ENCODE measurements at places on chromosomes 6 and 20. TPM values are rescaled to one million over a fixed set of nuclear protein-coding genes. Genes with fewer than 3 reads are reported as not detected.
A peak's percentile ranks its signal among the peaks of the same experiment; 100 is the strongest.

- DNase-seq = no peak
These were observed 26.4 kb downstream of the SEC23B start for GRCh38 chr20:18533978-18534644.

DNA sequence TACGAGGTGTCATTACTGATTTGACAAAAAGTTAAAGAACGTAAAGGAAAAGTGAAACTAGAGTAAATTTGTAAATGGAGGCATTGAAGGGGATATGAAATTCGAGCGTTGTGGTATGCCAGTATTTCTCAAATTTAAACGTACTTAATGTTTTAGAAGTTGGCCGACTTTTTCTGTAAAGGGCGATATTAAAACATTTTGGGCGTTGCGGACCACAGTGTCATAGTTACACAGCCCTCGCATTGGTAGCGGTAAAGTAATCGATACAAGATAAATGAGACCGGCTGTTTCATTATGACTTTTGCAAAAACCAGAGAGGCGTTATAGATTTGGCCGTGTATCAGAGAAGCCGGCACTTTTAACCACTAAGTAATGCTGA lies 39.6 kb downstream of the OR2B2 start:
- no peak for DNase-seq

GRCh38 chr6:3789896-3790558 lies 38.5 kb upstream of the PXDC1 start:
- no peak for DNase-seq

- no peak for DNase-seq
These were observed 26.3 kb downstream of the SUN5 start for GRCh38 chr20:32978009-32978335.

Gene PNLDC1
- polyA plus RNA-seq = 0.14 TPM

DNA sequence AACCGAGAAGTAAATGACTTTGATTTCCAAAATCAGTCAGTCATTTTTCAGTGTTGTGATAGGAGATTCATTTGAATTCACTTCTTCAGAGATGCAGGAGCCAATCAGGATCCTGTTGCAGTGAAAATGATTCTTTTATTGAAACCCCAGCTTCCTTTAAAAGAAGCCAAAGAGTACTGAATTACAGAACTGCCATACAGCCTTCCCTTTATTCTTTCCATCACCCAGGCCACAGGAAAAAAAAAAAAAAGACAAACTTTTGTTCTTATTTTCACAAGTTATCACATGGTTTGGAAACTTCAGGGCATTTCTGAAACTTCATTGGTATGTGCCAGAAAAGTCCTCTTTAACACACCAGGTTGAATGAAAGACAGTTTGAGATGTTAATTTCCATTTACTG lies 1.8 kb upstream of the CARMIL1 start:
- no peak for DNase-seq

DNA sequence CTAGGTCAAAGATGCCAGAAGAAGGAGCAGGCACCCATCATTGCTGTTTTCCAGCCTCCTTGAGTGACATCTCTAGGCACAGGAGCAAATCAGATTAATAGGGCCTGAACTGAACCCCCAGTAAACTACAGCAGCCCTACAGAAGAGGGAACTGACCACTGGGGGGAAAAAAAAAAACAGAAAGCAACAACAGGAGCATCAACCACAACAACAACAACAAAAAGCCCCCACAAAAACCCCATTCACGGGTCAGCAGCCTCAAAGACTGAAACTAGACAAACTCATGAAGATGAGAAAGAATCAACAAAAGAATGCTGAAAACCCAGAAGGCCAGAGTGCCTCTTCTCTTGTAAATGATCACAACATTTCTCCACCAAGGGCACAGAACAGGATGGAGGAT lies 537.4 kb upstream of the BTBD3 start:
- DNase-seq = no peak

Gene ZSWIM3
- polyA plus RNA-seq = 2.0 TPM

Gene REM1
- polyA plus RNA-seq = not detected

DNA sequence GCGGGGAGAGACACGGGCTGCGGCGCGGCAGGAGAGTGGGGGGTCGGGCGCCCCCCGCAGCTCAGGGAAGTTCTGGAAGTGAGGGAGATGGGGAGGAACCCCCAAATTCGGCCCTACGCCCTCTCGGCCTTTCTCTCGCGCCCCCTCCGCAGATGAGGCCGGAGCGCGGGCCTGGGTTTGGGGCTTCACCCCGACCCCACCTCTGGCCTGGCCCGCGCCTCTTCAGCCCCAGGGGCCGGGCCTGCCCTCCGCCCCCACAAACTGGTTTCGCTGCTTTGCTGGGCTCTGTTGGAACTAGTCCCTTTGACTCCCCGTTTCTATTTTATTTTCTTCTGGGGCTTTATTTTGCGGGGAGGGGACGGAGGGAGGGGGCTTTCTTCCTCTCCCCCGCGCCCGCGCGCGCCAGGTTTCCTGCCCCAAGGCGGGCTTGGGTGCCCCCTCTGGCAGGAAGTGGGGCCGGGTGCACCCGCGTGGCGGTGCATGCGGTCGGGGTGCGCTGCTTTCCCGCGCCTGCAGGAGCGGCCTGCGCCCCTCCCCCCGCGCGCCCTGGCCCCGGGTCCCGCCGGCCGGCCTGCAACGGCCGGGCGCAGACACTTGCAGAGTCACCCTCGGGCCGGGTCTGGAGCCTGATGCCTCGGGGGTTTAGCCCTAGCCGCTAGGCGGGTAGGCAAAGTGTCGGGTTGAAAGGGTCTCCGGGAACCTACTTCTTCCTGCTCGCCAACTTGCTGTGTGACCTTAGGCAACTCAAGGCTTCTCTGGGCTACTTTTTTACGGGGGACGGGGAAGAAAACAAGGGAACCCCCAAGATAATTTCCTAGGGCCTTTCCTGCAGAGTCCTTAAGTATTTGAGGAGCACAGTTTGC lies 1.3 kb downstream of the HMGA1 start:
- DNase-seq = no peak

DNA sequence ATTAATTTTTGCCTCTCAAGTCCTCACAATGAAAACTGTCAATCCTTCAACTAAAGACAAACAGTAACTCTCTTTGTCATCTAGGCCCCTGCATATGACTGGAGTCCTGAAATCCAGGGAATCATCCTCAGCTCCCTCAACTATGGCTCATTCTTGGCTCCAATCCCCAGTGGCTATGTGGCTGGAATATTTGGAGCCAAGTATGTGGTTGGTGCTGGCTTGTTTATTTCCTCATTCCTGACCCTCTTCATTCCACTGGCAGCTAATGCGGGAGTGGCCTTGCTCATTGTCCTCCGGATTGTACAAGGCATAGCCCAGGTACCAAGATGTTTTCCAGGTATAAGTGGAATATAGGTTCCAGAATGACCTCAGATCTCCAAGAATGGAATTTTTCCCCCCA lies 15.4 kb downstream of the SLC17A4 start:
- DNase-seq = no peak

DNA sequence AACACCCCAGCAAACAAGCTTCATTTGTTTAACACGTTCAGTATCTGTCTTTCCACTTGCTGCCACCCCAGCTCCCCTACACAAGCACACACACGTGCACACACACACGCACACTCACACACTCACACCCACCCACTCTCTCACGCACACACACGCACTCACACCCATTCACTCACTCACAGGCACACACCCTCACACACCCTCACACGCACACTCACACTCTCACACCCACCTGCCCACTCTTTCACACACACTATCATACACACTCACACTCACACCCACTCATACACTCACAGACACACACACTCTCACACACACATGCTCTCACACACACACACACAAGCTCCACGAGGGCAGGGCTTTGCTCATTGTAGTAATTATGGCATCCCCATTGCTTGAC lies 378.8 kb upstream of the SULF2 start:
- DNase-seq = no peak

DNA sequence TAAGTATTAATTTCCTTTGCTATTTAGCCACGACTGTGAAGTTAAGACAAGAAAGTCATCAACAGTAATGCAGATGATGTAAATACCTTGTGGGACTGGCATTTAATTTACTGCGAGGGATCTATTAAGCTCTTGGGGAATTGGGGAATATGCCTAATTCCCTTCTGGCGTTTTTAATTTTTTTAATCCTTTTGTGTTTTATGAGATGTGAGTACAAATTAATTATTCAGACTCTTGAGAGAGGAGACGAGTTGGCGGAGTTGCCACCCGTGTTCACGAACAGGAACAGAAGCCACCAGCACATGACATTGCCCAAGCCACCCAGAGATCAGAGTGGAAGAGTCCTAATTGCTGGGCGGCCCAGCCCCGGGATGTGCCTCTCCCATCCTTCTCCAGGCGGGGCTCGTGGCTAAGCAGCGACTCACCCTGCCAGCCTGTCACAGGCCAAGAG lies 533 bp upstream of the CRYBG1 start:
- no peak for DNase-seq

- DNase-seq = peak; percentile 7
These were observed 376.9 kb downstream of the PHF3 start for GRCh38 chr6:64012351-64013001.

DNA sequence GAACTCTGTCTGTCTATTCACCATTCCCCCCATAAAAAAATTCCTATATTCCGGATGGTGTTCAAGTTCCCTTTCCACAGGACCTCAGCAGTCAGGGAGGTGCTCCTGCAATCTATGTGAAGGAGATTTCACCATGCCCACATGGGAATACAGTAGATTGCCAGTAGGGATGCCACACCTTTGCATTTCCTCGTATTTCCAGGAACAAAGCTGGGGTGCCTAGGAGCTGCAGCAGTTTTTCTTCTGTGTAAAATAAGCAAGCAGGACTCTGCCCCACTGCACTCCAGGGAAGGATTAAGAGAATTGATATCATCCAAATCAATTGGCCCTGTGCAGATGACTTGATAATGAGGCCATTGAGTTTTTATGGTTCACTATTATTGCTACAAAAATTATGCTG lies 7.4 kb upstream of the KIF16B start:
- no peak for DNase-seq

- DNase-seq = no peak
These were observed 63.1 kb downstream of the TTI1 start for GRCh38 chr20:37969949-37970855.

Gene PRSS16
- 7.5 TPM for polyA plus RNA-seq

DNA sequence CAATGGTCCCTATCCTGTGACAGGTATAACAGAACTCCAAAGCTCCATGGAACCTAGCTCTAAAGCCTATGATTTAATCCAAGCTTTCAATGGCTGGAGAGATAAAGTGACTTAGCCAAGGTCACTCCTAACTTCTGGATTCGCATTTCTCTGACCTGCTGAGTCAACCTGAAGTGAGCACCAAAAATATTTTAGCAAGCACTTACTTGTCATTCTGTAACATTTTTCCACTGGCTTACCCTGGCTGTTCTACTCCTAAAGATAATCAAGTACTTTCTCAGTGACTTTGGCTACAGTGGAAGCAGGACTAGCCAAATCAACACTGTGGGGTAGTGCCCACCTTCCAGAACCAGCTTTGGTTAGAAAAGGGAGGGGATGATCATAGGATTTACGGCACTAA lies 188.3 kb downstream of the OGFRL1 start:
- no peak for DNase-seq

Gene AVP
- polyA plus RNA-seq = not detected

GRCh38 chr6:6723921-6724538 lies 135.5 kb downstream of the LY86 start:
- no peak for DNase-seq

DNA sequence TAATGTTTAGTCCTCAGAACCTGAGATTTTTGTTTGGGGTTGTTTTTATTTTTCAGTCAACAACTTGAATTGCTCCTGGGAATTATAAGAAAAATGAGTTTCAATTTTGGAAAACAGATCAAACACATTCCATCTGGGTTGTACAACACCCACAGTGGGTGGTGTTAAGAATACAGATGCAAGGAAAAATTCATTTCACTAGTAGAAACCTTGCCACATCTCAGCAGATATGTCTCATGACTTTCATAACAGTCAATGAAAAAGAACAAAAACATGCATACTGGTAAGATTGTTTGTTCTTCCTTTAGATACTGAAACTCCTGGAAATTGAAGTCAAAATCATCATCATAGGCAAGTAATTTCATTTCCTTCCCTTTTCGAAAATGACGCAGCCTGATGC lies 78.9 kb downstream of the MOXD1 start:
- DNase-seq = no peak

DNA sequence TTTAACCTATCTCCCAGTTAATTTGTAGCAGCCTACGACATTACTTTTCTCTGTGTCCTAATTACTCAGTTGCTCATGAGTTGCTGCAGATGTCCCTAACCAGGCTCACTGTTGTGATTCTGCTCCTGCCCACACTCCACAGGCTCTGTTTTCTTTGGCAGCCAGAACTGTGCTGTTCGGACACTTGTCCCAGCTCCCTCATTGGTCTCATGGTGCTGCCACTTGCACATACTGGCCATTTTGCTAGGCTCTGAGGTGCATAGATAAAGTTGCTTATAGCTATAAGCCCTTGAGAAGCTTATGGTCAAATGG lies 55.0 kb downstream of the NOX3 start:
- DNase-seq = no peak

Gene MYL9
- 5.2 TPM for polyA plus RNA-seq

Gene ULBP1
- 2.2 TPM for polyA plus RNA-seq

- no peak for DNase-seq
These were observed 18.7 kb upstream of the PRIM2 start for GRCh38 chr6:57298741-57299140.

All from keratinocyte (primary cell).